ENCODE measurements at places on chromosomes 2 and 18.

GRCh38 chr2:127695491-127696472 is 5.5 kb upstream of the SFT2D3 start:
- DNase-seq: peak; percentile 70

GRCh38 chr2:27958711-27959378 is 68.3 kb downstream of the BABAM2 start:
- DNase-seq: no peak

DNA sequence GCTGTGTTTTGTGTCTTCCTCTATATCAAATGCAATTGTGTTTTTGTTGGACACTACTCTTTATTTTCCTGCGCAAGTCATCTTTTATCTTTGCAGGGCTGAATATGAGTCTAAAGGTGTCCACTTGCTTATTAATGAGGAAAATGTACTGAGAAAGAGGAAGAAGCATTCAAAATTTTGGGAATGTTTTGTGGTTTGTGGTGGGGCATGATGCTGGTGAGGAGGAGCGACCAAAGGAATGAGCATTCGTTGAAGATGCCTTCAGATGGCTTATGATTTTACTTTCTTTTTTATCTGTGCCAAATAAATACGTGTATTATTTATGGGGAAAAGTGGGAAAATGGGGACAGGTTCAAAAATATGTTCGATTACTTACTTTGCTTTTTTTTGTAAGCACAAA is 63.9 kb upstream of the SMIM21 start:
- no peak for DNase-seq

- DNase-seq: no peak
Measured at GRCh38 chr2:10771786-10772185, 40.8 kb downstream of the PDIA6 start.

DNA sequence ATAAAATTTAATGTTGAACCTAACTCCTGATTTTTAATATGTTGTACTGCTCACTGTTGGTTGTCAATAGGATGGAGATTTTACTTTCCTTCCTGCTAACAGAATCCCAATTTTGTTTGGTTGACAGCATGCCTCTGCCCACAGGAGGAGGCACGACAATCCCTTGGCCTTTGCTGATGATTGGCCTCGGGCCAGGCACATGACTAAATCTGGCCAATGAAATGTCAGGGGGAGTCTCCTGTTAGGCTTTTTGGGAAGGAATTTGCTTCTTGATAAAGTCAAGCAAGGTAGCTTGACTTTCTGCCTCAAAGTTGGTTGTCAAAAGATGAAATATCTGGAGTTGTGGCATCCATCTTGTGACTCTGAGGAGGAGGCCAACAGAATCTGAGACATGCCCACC is 6.8 kb upstream of the TGFA start:
- no peak for DNase-seq

DNA sequence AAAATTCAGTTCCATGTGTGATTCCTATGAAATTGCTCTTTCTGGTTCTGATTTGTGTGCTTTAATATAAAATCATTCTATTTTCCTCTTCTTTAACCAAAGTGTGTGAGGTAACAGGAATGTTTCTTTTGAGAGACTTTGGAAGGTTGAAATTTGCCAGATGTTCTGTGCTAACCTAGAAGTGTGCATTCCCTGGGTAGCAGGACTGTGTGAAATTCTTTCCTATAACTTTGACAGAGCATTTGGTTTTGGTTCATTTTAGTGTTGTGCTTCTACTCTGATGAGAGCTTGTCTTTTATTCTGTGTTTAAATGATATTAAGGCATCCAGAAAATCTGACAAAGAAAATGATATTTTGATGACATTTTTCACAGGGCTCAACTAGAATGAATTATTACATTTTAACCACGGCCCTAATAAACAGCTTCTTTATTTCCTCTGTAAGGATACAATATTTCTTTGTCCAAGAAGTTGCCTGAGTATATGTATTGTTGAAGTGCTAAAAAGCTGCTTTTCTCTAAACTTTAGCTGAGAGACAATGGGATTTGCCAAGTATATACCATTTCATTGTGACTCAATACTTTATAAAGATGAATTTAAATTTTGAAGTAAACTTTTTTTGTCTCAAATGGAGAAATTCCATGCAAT is 34.7 kb upstream of the DLX1 start:
- DNase-seq: peak; percentile 12

DNA sequence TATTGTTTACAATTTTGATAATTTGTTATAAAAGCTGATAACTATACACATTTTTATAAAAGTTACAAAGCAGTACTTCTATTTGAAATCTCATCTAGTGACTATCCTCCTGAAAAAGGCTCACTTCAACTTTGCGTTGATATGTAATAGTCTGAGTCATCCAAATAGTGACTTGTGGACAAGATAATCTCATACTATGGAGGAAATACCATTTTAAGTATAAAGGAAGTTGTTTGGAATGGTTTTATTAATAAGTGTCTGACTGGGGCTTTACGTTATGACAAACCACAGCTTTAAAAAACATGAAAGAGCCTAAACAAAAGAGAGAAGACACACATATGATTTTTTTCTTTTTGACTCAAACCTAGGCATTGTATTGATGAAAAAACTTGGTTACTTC is 272.3 kb upstream of the COL3A1 start:
- DNase-seq: no peak

DNA sequence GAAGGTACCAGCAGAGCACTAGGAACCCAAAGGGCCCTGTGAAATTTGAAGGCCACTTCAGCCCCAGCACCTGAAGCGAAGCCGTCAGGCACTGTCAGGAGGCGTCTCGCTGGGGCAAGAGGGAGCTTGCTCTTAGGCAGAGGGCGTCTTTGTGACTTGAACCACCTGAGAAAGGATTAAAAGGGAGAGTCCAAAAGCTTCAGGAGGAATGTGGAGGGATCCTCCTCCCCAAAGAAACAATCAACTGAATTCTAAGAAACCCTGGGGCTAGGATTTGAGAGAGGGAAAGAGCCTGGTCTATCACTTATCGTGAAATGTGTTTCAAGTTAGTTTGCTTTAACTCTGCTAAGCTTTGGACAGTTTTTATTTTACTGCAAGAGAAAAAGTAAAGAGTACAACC is 324.9 kb upstream of the SOX11 start:
- DNase-seq: no peak

- no peak for DNase-seq
Measured at GRCh38 chr2:236608710-236609109, 39.1 kb downstream of the ACKR3 start.

- DNase-seq: peak; percentile 63
Measured at GRCh38 chr2:237603718-237604362, 13.3 kb upstream of the RAB17 start.

- DNase-seq: no peak
Measured at GRCh38 chr2:234528410-234529148, 31.7 kb upstream of the ARL4C start.

DNA sequence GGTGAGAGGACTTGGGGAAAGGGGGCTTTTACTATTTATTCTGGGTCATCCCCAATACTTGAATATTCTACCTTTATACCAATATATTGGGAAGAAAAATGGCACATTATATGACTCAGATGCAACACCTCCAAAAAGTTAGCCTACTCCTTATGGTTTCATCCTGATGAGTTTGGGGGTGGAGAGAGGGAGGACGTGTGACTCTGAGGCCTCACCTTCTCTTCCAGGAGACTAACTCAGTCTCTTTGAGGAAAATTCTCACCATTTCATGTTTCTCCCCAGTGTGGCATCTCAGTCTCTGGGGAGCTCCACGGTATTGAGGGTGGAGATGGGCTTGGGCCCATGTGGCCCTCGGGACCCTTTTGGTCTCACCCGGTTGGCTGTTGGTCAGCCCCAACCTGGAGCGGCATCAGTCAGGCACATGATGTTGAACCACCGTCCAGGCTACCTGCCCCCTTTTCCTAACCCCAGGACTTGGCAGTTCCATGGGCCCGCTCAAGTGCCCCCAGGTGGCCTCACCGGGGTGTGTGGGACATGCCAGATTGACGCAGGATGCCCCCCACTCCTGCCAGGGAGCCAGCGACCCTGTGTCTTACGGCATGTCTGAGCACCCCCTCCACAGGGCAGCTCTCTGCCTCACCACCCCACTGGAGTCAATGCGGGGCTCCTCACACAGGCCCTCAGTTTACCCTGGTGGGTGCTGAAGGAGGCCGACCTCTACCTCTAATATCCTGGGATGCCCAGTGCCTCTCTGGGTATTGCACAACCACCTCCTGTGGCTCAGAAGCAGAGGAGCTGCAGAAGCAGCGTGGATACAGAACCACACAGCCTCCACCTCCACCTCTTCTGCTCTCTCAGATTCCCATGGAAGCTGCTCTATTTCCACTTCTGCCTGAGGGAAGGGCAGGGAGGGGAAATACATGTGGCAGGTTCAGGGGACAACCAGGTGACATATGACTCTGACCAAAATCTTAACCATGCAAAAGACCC is 297.4 kb downstream of the EIPR1 start:
- no peak for DNase-seq

DNA sequence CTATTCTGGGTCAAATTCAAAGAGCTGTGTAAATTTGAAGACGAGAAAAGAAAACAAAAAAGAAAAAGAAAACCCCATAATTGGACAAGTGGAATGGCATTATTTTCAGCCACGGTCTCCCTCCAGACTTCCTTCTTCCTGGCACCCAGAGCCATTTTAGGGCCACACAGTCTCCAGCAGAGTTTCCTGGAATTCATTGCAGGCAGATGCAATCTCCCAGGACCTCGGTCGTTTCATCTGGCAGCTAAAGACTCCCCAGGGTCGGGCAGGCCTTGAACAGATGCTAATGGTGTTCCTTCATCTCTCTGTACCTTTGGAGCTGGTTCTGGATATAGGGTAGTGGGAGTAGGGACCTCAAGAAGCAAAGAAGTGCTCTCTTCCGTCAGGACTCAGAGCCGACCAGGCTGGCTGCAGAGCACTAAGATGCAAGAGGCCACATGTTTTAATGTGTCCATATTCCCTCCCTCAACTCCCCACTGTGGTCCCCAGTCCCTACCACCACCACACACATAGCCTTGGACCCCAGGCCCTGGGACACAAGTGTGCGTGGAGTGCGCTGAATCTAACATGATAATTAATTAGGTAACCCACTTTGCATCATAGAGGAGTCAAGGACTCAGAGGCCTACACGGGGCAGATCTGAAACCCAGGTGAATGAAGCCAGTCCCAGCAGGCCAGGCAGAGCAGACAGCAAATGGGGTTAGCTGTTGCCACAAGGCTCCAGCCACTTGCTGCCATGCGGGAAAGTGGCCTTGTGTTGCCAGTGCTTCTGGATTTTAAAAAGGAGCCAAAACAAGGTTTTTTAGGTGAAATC is 109.3 kb upstream of the ATL2 start:
- DNase-seq: no peak

- DNase-seq: no peak
Measured at GRCh38 chr2:16677875-16678274, 12.2 kb upstream of the CYRIA start.

- DNase-seq: no peak
Measured at GRCh38 chr2:102971701-102972100, 209.9 kb downstream of the TMEM182 start.

All from suppressor macrophage treated with lipopolysaccharide for 1 hour (primary cell).